Activated T-helper 1 cell treated with anti-CD3 and anti-CD28 coated beads, Interleukin-2, amount 50 U/mL, for 16 hours (primary cell): ENCODE measurements at places on chromosomes 4 and X.

DNA sequence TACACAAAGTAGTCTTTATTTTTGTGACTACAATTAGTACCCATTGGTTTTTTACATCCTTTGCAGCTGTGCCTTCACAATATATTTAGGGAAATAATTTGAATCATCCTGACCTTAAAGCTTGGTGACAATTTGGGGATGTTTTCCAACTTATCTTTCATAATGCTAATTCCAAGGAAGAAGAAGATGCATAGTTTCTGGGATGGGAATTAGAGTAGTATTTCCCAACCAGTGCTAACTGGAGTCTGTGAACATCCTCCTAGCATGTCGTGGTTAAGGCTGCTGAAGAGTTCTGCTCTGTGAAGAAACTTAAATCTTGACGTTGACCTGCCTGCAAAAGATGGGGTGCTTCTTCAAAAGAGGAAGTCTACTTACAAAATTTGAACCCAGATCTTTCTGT is 173.5 kb downstream of the ANK2 start:
- no peak for DNase-seq

- DNase-seq, result no peak
Measured at GRCh38 chr4:123740236-123740635, 343.6 kb downstream of the SPRY1 start.

DNA sequence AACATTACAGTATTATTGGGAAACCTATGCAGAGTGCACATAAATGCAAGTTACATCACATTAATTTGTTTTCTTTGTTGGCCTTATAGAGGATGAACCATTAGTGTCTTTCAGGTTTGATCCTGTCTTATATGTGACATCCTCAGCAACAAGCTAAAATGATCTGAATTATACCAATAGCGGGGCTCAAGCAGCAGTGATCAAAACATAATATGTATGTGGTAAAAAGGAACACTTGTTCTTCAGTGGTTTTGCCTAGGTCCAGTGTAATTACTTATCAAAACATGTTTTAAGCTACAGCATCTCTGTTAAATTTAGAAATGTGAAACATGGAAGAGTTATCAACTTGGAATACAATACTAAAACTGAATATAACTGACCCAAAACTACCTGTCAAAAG is 9.1 kb downstream of the TAF9B start:
- DNase-seq, result no peak

GRCh38 chr4:120109406-120109805 is 42.8 kb upstream of the MAD2L1 start:
- DNase-seq, result no peak

- peak; percentile 69 for DNase-seq
Measured at GRCh38 chr4:112231779-112232713, at the start of gene AP1AR. TSS of gene AP1AR (plus strand) at chr4:112231787. CDS start at chr4:112232092, 305 bp downstream.
